ENCODE measurements at places on chromosomes 4 and X. TPM values are rescaled to one million over a fixed set of nuclear protein-coding genes. Genes with fewer than 3 reads are reported as not detected.

SPARCL1 gene
- total RNA-seq: 868 TPM

MAGEB2 gene
- not detected for total RNA-seq

FREM3 gene
- not detected for total RNA-seq

TSC22D3 gene
- total RNA-seq: 187 TPM

MBNL3 gene
- 9.4 TPM for total RNA-seq

USP17L18 gene
- total RNA-seq: not detected

SSX1 gene
- not detected for total RNA-seq

DCAF8L2 gene
- total RNA-seq: not detected

GPC3 gene
- total RNA-seq: 13.5 TPM

NPY5R gene
- total RNA-seq: 2.9 TPM

SRP72 gene
- total RNA-seq: 87.5 TPM

GRCh38 chrX:7927259-7928167 lies at the start of gene PNPLA4:
Gene PNPLA4, minus strand, starts transcription at chrX:7927413. Its CDS starts 1,294 bp downstream, at chrX:7926119.
- DNase-seq: peak; percentile 95

- DNase-seq: no peak
Measured at GRCh38 chr4:34950926-34951325, 1293.4 kb downstream of the ARAP2 start.

DNA sequence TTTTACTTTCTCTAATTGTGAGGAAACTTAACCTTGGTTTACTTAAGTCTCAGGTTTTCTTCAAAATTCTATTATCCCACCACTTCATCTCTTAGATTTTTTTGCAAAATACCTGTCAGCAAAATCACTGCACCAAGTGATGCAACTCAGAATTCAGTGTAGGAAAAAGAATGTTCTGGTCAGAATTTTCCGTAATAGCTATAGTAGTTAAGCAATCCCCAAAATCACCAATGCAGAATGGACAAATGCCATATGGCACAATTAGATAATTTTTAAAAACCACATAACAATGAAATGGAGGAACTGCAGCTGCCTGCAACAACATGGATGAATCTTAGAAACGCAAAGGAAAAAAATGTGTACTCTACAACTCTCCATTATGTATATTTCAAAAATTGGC lies 373.1 kb downstream of the NAF1 start:
- no peak for DNase-seq

GRCh38 chr4:173958445-173958844 lies 325.0 kb downstream of the FBXO8 start:
- DNase-seq: no peak

GRCh38 chr4:61199873-61200186 lies 296 bp upstream of the ADGRL3 start:
- DNase-seq: no peak

DNA sequence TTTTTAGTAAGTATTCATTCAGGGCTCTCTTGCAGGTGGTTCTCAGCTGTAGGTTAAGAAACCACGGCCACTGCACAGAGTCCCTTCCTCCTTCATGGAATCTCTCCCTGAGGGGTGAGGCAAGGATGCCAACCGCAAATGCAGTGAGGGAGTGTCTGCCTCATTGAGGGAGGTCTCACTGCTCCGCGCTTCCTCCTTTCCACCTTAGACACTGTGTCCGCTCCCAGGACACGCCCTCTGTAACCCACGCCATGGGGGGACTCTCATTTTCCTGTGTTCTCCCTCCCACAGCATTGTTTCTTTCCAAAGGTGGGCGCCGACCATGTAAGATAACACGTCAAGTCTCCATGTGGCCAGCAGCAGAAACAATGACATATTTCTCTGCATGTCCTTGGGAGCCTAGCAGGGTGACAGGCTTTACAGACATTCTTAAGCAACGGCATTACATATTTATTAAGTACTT lies 63.2 kb downstream of the SEPSECS start:
- DNase-seq: peak; percentile 53

DNA sequence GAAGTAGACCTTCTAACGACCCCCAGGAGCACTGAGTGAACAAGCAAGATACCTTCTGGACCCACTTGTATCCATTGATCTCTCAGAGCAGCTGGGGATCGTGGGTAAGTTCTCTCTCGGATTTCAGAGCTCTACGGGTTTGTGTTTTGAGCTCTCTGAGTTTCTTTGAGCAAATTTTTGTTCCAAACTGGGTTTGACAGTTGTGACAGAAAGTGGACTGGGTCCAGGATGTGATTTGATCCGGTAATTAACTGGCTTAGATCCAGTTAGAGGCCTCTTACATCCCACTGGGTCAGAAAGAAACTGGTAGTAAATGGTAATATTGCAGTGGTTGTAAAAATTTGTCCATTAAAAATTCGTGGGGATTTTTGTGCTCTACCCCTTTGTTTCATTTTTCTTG lies 459.2 kb downstream of the INPP4B start:
- DNase-seq: no peak

DNA sequence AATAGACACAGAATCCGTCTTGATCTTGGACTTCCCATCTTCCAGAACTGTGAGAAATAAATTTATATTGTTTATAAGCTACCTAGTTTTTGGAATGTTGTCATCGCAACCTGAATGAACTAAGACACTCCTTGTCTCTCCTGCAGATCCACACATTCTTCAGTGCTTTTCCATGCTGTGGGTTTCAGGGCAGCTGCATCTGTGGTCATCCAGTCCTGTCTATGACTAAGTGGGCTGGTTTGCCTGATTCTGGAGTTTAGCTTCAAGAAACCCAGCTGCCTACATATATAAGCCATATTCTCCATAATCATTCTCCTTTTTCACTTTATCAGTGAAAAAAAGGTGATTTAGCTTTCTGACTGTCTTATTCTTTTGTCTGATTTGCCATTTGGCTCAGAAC lies 170.3 kb upstream of the KIT start:
- DNase-seq: no peak

DNA sequence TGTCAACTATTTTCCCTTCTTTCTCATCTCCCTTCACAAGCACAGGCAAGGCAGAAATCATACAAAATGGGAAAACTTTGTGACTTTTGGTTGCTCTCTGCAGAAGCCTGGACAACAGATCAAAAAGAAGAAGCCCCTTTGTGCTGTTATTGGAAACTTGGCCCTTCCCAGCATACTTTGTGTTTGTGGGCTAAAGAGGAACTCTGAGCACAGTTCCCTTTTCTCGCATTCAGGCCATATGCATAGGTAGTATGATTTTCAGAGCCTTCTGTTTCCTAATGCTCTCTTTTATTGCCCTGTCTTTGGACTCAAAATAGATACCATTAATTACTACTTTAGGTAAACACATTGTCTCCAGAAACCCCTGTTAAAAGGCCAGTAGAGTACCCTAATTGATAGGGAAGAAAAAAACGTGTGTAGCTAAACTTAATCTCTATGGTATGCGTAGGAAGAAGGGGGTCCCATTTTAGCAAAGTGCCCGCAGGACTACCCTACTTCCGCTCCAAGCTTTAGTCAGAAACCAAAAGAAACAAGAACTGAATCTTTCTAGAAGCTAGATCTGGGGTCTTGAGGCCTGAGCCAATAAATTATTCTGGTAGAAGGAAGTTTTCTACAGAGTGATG lies 26.6 kb downstream of the VSIG4 start:
- DNase-seq: no peak

DNA sequence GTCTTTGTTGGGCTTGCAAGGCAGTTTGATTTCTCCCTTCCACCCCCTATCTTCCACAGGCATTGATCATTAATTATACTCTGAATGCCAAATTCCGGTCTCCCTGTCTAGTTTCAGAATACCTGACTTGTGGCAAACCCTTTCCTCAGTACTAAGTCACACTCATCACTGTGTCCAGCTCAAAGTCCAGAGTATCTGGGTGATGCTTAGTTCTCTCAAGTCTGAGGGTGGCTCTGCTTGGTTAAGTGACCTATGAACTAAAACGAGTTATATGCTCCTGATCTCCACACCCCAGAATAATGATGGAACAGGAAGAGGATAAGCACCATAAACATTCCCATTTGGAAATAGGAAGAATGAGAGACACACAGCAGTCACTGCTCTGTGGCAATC lies 6.5 kb downstream of the SMIM9 start:
- no peak for DNase-seq

- no peak for DNase-seq
Measured at GRCh38 chr4:152456609-152457008, 79.3 kb downstream of the FBXW7 start.

- DNase-seq: no peak
Measured at GRCh38 chr4:1792832-1793495, at the start of gene FGFR3. Gene FGFR3, plus strand, starts transcription at chr4:1793293. Its CDS starts 642 bp downstream, at chr4:1793935.

DNA sequence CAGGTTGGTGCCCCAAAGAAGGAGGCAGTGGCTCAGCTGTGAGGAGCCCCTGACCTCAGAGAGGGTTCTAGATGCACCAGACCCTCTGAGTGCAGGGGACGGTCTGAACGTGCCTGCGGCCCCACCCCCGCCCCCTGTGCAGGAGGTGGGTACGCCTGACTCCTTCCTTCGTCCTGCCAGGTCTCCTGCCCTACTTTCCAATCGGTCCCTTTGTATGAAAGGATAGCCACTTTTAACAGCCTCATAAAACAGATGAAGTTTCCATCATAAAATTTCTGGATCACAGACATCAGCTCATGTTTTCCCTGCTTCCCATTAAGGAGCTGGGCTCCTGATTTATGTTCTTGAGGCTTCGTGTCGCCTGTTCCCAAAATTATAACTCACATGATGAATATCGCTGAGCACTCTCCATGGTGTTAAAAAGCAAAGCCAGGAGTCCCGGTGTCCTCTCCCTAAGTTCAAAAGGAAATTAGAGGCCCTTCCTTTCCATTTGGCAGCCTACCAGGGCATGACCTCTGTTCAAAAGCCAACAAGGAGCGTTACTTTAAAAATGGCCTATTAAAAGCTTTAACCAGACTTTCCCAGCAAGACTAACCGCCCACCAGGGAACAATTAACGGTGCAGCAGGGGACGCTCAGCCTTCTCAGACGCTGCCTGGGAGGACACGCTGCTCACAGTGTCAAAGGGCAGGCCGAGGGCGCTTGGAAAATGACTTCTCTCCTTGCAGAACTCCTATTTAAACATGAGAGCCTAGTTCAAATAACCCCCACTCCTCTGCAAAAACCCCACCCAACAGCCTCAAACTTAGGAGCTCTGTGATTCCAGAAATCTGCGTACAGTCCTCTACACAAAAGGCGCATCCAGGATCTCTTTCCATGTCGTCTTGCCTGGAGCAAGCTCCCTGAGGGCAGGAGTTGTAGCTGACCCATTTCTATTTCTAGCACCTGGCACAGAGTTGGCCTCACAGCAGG lies 181.9 kb downstream of the AFAP1 start:
- no peak for DNase-seq

DNA sequence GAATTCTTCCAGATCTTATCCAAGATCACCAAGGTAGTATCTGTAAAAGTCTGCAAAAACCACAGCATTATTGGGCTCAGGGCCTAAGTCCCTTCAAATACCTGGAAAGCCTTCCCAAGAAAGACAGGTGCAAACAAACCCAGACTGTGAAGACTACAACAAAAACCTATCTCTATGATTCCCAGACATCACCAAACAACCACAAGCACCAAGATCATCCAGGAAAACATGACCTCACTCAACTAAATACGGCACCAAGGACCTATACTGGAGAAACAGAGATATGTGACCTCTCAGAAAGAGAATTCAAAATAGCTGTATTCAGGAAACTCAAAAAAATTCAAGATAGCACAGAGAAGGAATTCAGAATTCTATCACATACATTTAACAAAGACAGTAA lies 15.3 kb downstream of the TCEAL1 start:
- no peak for DNase-seq

GRCh38 chr4:40629401-40630334 lies at the start of gene RBM47:
Gene RBM47, minus strand, starts transcription at chr4:40629864. Its CDS starts 190,971 bp downstream, at chr4:40438893.
- peak; percentile 90 for DNase-seq

GRCh38 chrX:49951524-49952193 lies 29.3 kb downstream of the CLCN5 start:
- no peak for DNase-seq

DNA sequence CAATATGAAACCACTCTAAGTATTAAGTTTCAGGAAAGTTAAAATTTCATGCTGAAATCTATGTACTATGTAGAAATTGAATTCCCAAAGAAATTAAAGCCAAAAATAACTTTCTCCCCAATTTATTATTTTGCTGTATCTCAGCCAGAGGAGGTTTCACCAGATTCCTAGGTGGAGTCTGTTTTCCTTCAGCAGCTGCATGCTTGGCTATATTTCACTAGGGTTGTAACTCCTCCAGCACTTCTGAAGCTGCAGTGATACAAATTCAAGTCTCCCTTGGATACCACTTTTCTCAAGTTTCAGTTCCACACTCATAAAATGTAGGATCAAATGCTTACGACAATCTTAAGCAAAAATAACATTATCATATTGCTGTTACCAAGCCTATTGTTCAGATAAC lies 41.2 kb upstream of the ZC4H2 start:
- no peak for DNase-seq

- DNase-seq: no peak
Measured at GRCh38 chrX:42746606-42747005, 31.4 kb downstream of the PPP1R2C start.

- DNase-seq: no peak
Measured at GRCh38 chr4:165563851-165564250, 185.0 kb downstream of the CPE start.

- peak; percentile 30 for DNase-seq
Measured at GRCh38 chr4:8732681-8733243, 138.9 kb downstream of the HMX1 start.

DNA sequence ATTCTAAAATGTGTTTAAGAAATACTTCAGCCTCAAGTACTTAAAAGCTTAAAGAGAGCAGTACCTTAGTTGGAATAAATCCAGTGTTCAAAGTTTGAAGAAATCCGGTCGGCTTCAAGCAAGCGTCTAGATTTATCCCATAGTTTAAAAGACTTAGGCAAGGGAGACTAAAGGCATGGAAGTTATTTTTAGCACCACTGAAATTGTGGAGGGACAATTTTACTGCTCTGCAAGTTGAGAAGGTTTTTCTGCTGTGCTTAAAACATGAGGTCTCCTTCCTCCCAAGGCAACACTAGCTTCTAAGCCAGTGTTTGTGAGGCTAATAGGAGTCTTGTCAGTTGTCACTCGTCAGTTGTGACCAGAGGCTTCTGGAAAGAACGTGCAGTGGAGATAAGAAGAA lies 183.5 kb downstream of the MSL3 start:
- DNase-seq: no peak

DNA sequence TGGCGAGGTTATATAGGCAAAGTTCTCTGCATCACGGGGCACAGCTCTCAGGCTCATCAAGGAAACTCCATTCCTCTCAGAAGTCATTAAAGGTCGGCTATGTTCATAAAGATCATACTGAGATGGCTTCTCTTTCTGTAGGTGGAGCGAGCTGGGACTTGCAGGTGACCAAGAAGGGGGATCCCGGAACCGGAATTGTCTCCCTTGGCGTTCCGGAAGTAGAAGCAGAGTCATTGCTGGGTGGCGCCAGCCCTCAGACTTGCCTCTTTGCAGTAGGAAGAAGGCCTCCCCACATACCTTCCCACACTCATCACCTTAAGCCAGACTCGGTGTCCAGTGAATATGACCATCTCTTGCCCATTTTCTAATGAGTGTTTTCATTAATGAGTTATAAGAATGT lies 17.9 kb upstream of the HPGD start:
- DNase-seq: no peak

- no peak for DNase-seq
Measured at GRCh38 chr4:101693842-101694398, 96.6 kb upstream of the BANK1 start.

DNA sequence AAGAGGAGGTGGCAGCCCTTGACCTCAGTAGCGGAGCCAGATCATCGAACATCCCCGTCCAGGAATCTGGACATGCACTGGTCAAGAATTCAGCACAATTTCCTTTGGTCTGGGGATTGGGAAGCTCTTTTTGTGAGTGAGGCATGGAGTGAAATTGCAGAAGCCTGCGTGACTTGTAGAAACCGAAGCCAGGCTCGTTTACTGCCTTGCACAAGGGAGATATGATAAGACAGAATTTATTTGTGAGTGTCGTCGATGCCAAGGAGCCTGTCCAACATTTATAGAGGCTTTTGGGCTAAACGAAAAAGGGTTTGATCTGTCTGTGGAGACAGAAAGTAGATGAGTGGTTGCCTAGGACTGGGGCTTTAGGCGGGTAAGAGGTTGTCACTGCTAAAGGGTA lies 50.6 kb downstream of the TBL1X start:
- DNase-seq: no peak

Measured in posterior vena cava (tissue), 2 donors.